Nucleus accumbens (tissue), 56 donors: ENCODE measurements at places on chromosomes 5 and 9.

- DNase-seq = no peak
Observed at GRCh38 chr5:120678279-120678678, 214.2 kb downstream of the PRR16 start.

DNA sequence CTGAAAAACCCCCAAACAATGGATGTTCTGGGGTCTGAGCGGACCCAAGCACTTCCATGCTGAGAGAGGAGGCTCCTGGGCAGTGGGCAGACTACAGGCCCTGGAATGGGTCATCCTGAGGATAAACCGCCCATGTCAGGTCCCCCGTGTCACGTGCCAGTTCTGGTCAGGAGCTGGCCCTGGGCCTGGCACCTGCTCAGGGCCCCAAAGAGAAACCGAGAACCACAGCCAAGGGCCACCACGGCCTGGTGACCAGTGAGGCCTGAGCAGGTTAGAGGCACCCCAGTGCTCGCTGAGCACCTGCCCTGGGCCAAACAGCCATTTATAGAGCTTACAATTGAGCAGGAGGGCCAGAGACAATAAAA lies 15.8 kb downstream of the LMAN2 start:
- DNase-seq = no peak

DNA sequence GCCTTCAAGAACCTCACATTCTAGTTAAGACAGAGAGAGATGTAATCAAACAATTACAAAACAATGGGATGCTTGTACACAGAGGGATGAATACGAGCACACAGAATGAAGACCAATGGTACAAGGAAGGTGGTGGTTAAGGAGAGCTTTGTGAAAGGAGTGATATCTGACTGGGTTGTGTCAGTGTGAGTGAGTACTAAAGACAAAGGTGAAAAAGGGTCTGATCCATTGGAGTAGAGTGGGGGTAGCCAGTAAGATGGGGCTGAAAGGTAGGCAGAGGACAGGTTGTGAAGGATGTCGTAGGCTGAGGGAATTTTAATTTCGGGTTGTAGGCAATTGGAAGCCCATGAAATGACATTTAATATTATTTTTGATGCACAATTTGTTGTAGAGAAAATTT lies 9.9 kb downstream of the RBM18 start:
- no peak for DNase-seq

DNA sequence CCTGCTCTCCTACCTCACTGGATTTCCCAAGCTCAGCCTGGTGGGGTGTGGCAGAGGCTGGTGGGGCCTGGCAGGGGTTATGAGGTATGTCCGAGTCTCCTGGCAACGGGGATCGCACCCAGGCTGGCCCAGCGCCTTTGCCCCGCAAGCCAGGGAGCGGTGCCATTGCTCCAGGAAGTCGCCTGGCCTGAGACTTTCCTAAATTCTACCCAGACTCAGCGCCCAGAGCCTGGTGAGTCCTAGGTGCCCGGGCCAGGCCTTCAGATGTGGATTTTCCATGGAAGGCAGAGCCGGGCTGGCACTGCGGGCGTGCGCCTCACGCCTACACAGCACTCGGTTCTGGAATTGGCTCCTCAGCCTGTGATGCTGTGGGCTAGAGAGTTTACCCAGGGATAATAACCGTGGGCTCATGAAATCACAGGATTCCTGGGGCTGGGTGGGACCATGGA lies 155.4 kb upstream of the COL5A1 start:
- no peak for DNase-seq

DNA sequence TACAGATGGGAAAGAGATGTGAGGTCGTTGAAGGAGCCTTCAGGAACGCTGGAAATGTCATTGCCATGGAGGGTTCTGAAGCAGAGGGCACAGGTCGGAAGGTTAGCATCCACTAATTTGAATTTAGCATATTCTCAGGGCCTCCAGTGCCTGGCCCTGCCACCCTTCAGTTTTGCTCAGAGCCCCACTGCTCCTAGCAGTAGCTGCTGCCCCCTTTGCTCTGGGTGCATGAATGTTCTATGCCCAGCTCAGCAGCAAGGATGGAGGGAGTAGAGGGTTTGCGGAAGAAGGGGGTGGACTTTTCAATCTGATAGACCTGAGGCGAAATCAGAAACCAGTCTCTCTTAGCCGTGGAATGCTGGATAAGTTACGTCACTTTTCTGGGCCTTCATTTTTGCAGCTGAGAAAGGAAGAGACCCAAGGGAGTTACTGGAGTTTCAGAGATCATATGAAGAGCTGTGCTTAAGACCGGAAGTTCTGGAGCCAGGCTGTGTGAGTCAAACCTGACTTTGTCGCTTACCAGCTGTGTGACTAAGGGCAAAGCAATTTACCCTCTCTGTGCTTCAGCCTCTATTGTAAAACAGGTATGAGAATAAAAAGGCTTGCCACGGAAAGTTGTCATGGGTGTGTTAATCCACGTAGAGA lies 133.2 kb upstream of the PANK3 start:
- no peak for DNase-seq

- no peak for DNase-seq
Observed at GRCh38 chr5:164809821-164810220, 1304.4 kb downstream of the MAT2B start.

- no peak for DNase-seq
Observed at GRCh38 chr5:109516390-109516789, 106.6 kb upstream of the PJA2 start.

DNA sequence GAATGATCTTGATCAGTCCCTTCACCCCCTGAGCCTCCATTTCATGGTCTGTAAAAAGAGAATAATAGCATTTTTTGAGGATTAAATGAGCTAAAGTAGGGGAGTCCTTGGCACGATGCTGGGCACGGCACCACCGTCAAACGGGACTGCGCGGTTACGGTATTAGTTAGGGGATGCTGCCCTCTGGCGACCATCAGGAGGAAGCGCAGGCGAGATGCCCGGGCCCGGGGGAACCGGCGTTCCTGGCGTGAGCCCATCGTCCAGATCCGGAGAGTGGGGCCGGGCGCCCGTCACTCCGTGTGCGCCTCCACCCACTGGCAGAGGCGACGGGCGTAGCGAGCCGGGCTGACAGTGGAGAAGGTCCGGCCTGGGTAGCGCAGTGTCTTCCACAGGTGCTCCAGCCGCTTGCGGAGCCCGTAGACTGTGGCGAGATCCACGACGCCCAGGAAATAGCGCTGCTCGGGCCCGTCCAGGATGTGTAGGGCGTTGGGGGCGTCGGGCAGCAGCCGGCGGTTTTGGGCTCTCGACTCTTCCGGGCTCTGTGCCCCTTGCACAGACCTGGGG lies 4.8 kb upstream of the ST6GALNAC4 start:
- DNase-seq = peak; percentile 62

GRCh38 chr5:57753446-57753845 lies 270.8 kb upstream of the ACTBL2 start:
- DNase-seq = no peak

DNA sequence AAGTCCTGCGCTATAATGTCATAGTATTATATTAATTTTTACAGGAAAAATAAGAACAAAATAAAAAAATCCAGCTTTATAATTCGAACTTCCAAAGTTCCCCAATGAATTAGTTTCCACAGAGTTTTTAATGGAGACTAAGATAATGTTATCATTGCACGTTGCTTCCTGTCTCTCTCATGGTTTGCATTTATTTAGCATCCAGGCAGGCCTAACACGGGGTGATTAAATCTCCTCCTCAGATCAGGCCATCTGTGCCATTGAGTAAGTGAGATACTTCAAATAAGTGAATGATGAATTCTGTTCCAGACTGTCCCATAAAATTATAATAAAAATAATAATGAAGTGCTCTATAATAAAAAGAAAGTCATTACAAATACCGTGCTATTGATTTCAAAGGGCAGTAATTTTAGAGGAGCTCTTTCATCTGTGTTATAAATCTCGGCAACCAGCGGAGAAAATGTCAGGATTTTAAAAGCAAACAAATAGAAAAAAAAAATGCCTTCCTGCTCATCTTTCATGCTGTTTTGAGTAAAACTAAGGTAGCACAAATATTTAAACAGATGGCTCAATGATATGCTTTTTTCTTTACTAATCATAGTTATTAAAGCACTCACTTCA lies 570.6 kb upstream of the ZNF608 start:
- DNase-seq = no peak
